ENCODE measurements at places on chromosomes 4 and X.

DNA sequence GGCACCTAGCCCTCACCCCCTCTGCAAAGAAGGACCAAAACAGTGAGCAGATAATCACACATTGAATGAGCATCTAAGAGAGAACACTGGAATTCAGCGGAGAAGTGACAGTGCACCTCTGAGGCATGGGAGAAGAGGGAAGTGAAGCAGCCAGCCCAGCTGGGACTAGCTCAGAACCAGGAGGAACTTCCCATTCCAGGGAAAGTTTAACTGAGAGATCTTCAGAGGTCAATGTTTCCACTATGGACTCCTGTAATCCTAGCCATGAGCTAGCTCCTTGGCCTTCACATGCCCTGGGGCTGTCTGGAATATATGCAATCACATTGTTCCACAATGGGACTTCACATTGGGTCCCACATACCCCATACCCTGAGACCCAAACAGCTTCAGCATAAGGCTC, 24.4 kb downstream of the TLR6 start:
- no peak for DNase-seq

GRCh38 chr4:38381788-38382187, 282.2 kb upstream of the KLF3 start:
- no peak for DNase-seq

- no peak for DNase-seq
Observed at GRCh38 chr4:187366530-187366929, 629.0 kb upstream of the ZFP42 start.

DNA sequence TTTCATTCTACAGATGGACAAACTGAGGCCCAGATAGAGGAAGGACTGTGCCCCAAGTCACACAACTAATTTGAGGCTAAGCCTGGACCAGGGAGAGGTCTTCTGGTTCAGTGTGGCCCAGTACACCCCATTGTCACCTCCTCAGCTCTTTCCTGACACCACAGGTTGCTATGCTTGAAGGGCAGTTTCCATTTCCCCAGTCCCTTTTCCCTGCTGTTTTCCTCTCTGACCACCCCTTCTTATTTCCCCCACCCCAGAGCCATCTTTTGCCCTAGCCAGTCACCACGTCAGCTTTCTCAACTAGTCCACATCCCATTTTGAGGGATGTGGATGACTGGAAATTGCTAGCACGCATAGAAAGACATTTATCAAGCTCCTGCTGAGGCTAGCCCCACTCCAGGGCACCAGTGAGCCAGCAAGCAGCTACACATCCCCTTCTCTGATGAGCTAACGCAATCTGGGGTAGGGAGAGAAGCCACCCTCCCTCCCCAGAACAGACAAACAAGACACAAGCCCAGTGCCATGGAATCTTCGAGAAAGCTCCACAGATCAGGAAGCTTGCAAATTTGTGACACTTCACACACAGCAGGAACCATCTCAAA, 1.3 kb downstream of the GABRE start:
- DNase-seq, result no peak

DNA sequence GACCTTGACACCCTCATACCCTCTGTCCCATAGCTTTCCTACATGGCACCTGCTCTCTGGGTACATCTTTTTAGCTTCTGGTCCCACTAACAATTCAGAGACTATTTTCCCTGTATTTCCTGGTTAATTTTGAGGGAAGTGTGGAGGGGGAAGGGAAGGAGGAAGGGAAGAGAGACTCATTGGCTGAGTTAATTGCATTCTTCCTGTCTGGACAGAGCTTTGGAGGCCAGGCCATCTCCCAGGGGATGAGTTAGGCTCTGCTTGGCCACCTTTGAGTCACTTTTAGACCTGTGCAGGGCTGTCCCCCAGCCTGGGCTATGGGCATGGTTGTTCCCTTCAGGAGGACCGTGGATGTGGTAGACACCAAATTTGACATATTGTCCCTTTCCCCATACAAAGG, 167.9 kb upstream of the PGRMC2 start:
- no peak for DNase-seq

- DNase-seq, result no peak
Observed at GRCh38 chr4:55037728-55038127, 87.7 kb downstream of the KDR start.

DNA sequence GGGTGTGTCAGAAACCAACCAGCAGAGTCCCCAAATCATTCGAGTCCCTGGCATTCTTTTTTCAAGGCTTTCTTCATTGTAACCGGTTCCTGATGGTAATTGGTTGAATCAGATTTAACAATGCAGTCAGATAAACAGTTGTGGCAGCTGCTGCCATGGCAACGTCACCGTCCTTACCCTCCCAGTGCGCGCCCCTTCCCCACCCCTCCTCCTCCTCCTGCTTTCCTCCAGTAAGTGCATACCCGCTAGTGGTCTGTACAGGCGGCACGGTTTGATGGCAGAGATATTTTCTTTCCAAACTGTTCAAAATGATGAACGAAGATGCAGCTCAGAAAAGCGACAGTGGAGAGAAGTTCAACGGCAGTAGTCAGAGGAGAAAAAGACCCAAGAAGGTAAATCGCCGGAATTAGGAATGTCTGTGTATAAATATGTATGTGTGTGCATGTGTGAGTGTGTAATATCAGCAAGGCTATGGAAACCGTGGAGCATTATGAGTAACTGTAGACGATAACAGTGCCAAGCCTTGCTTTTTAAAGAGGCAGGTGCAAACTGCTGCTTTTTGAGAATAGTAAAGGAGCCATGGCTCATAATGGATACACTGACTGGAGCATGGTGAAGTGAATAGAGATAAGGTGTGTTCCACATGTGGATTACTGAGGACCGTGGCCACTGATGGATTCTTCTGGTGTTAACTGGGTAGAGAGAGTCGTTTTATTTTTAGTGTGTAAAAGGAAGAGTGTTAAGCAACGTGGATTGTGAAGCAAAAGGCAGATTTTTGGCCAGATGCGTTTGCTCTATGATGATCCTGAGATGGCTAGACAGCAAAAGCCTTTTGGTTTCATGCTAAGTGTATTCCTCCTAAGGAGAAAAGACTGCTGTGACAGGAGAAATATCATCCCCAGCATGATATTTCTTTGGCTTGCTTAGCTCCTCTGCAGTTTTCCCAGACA, at the start of gene ANK2:
ANK2 (plus strand) TSS at position 233 of the 950 bp plus-strand sequence; CDS start at position 309, 76 bp downstream.
- no peak for DNase-seq

DNA sequence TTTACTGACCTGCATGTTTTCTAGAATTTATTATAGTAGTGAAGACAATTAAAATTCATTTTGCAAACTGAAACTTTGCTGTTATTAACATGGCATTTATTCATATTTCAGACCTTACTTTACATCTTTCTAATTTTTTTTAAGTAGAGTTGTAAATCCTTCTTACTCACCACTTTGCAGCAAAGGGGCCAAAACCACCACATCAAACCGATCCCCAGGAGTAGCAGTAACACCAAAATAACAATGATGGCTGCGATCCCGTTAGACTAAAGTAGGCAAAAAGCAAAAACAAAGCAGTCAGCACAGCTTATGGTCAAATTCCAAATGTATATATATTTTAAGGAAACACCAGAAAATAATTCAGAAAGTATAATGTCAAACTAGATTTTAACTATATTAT, 64.7 kb downstream of the ANTXR2 start:
- DNase-seq, result no peak

DNA sequence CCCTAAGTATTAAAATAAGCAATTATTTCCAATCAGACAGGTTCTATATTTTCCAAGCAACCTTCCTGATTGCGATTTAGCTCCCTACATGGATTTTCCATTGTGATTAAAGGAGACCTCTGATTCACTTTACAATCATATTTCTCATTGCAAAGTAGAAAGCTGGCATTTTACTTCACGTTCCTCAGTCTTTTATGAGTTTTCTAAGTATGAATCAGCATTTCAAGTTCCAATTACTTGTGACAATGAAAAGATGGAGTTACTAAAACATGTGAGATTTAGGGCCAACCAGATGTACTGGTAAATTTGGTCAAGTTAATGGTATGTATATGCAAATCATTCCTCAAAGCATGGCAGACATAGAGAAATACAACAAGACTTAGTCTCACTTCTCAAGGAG, 206.2 kb downstream of the KCNIP4 start:
- DNase-seq, result no peak

- DNase-seq, result no peak
Observed at GRCh38 chr4:177080388-177080787, 229.3 kb upstream of the NEIL3 start.

- DNase-seq, result no peak
Observed at GRCh38 chr4:145734576-145735346, 54.8 kb downstream of the C4orf51 start.

GRCh38 chr4:3065551-3065950, 8.8 kb downstream of the HTT-AS start:
- DNase-seq, result no peak

DNA sequence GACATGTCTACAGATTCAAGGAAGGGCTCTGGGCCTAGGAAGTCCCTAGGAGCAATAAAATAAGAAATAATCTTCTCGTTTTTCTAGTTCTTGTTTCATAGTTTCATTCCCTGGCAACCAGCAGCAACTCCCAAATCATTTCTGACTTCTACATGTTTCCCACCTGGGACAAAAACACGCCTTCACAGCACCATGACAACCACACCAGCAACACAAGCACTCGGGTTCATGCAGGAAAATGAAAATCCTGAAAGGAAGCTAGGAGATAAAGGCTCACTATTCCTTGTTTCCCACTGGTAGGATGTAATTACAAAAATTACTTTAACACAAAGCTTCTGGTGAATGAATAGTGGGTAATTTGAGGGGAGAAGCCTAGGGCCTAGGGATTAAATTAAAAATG, 158.9 kb downstream of the ADAMTS3 start:
- DNase-seq, result no peak

GRCh38 chrX:143017272-143017671, 8.5 kb upstream of the SPANXN4 start:
- no peak for DNase-seq

DNA sequence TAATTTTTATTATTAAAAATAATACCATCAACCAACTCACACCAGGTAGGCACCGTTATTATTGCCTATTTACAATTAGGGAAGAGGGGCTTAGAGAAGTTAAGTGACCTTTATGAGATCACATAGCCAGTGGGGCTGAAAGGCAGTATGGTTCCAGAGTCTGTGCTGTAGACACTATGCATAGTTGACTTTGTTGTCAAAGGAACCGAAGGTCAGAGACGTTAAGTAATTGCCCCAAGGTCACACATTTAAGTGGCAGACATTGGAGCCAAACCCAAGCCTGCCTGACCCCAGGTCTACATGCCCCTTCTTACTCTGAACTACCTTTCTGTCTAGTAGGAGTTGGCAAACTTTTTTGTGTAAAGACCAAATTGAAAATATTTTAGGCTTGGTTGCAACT, 36.4 kb downstream of the RHOH start:
- DNase-seq, result no peak

DNA sequence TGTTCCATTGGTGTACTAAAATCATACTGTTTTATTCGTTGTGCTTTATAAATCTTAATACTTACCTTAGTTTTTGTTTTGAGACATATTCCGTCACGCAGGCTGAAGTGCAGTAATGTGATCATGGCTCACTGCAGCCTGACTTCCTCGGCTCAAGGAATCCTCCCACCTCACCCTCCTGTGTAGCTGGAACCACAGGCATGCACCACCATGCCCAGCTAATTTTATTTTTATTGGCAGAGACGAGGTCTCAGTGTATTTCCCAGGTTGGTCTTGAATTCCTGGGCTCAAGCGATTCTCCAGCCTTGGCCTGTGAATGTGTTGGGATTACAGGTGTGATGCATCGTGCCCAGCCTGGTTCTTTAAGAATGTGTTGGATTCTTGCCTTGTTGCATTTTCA, 24.4 kb upstream of the DCK start:
- DNase-seq, result no peak

DNA sequence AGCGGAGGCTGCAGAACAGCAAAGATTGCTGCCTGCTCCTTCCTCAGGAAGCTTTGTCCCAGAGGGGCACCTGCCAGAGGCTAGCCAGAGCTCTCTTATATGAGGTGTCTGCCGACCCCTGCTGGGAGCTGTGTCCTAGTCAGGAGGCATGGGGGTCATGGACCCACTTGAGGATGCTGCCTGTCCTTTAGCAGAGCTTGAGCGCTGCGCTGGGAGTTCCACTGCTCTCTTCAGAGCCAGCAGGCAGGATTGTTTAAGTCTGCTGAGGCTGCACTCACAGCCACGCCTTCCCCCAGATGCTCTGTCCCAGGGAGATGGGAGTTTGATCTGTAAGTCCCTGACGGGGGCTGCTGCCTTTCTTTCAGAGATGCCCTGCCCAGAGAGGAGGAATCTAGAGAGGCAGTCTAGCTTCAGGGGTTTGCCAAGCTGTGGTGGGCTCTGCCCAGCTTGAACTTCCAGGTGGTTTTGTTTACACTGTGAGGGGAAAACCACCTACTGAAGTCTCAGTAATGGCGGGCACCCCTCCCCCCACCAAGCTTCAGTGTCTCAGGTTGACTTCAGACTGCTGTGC, 10.9 kb downstream of the DCK start:
- peak; percentile 18 for DNase-seq

- no peak for DNase-seq
Observed at GRCh38 chrX:734362-734761, 103.8 kb downstream of the SHOX start.

DNA sequence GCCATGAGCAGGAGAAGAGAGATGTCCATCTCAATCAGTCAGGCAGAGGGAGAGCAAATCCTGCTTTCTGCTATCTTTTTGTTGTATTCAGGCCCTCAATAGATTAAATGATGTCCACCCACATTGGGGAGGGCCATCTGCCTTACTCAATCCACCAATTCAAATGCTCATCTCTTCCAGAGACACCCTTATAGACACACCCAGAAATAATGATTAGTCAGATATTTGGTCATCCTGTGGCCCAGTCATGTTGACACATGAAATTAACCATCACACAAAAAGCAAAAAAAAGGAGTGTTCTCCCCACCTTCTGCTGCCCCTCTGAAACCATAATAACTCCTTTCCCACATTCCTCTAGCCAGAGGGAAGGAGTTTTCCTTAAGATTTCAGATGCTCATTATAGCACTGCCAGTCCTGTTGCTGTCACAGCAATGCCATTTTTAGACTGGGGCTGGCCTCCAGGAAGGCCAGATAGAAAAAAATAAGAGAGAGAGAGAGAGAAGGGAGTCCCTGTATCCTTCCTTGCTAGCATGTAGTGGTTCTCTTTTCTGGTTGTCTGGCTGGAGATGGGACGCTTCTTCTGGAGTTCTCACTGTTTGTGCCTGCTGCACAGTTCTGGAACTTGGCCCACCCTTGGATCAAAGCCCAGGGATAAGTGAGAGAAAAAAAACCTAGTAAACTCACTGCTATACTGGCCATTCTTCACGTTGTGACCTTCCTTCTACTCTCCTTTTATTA, 177.7 kb downstream of the RBM46 start:
- no peak for DNase-seq

DNA sequence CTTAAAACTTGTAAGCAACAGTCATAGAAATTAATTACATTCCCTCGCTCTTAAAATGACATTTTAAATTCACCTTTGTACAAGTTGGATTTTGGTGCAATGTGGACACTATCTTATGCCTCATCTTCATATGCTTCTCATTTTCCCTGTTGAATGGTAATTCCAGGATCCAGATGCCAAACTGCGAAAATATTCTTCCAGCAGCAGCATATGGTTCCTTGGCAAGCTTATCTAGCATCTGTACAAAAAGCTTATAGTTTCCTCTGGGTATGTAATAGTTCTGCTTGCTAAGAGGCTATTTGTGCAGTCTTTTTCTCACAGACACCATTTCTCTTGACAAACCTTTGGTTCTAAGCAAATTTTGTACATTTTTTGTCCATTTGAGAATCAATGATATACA, 2079.7 kb upstream of the AGA start:
- no peak for DNase-seq
